Stimulated activated CD8-positive, alpha-beta memory T cell treated with anti-CD3 and anti-CD28 coated beads, Interleukin-7, amount 100 ng/mL, for 1 hour (primary cell): ENCODE measurements at places on chromosomes 5 and 9.

- DNase-seq, result no peak
Measured at GRCh38 chr9:80218328-80218727, 646.6 kb downstream of the TLE4 start.

DNA sequence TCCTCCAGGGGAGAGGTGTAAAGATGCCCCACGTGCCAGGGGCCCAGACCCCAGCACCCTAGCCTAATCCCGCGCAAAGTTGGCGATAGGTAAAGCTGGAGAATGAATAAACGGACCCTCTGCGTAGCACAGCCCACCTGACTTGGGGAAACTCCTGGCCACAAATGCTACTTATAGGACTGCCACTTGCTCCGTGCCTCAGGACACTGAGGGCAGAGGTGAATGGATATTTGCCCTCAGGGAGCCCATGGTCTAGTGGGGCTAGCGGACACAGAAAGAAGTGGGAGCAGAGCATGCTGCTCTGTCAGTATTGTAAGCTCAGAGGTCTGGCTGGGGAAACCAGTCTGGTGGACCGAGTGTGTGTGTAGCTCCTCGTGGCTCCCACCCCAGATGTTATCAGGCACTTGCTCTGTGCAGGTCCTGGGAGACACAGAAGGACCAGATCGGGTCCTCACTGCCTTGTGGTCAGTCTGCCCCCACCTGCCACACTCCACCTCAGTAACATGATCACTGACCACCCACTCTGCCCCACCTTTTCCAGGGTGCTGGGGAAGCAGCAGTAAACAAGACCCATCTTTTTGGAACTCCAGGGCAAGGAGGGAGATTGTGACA lies 841 bp downstream of the GRK6 start:
- DNase-seq, result no peak

DNA sequence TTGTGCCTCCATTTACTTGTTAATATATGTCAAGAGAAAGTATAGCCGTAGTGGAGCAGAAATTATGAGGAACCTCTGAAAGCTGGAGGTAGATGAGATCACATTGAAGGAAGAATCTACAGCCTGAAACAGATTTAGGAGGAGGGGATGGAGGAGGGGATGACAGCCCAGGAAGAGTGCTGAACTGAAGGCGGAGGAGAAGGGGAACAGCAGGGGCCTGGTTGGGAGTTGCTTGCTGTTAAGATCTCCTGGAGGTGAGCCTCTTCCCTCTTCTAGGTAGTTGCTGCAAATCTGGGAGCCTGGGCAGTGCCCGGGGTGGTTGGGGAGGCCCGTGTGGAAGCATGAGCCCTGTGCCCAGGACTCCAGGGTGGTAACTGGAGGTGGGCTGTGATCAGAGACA lies 111.8 kb upstream of the SEMA6A start:
- no peak for DNase-seq

- DNase-seq, result no peak
Measured at GRCh38 chr5:77208507-77209163, 1.8 kb upstream of the PDE8B start.
